ENCODE measurements at places on chromosomes 1 and 21.

GRCh38 chr1:45365051-45365450 lies 24.8 kb upstream of the MUTYH start:
- no peak for DNase-seq

- no peak for DNase-seq
Measured at GRCh38 chr1:17557986-17558385, 18.5 kb downstream of the ARHGEF10L start.

GRCh38 chr1:21289700-21290545 lies at the start of gene ECE1:
Gene ECE1 (minus strand): TSS chr1:21290463. CDS start chr1:21290414, 49 bp downstream.
- peak; percentile 37 for DNase-seq

DNA sequence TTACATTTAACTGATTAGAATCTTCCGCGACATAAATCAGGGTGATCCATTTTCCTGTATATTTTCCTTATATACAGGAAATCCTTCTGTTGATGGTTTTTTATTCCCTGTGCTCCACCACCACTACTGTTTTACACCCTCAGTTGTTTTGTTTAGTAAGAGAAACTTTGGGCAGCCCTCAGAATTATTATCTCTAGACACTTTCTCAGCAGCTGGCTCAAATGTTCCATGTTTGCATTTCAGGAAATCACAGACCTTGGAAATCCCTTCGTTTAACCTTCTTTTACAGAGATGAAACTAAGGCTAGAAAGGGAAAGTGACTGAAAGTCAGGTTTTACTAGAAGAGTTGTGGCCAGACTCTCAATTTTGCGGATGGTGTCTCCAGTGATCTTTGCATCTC lies 15.2 kb downstream of the ZNF697 start:
- no peak for DNase-seq

DNA sequence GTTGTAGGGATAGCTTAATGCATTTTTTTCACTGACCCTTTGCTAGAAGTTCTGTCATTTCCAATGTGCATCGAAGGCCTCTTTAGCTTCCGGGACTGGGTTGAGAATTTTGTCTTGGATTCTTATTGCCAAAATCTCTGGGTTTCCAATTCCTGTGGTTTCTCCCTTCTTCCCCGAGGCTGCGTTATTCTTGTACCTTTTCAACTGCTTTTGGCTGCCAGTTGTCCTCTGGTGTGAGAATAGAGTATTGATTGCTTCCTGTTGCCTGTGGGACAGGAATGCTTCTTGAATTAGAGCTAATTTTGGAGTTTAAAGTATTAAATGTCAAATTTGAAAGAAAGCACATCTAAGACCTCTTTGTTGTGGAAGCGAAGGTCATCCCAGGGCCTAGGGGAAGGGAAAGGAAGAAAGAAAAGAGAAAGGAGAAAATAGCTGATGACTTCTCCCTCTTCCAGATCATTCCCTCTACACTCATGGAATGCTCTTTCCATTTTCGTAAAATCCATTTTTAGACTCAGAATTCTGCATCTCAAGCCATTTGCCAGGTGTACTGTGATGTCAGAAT lies 21.1 kb downstream of the HUNK start:
- DNase-seq, result no peak

DNA sequence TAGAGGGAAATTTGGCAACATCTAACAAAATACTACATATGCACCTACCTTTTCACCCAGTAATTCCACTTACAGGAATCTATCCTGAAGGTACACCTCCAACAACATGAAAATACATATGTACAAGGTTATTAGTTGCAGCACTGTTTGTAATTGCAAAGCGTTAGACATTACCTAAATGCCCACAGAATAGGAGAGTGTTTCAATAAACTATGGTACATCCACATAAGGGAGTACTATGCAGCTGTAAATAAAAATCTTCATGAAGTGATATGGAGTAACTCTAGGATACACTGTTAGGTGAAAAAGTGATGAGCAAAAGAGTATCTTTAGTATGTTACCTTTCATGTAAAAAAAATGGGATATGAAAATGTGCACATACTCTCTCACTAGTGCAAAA lies 126.1 kb downstream of the ACBD6 start:
- DNase-seq, result no peak

- DNase-seq, result no peak
Measured at GRCh38 chr1:48792961-48793360, 16.3 kb upstream of the BEND5 start.

- DNase-seq, result no peak
Measured at GRCh38 chr1:23013657-23014056, 2.0 kb downstream of the TEX46 start.

GRCh38 chr21:43812139-43812821 lies 22.9 kb downstream of the RRP1 start:
- no peak for DNase-seq

GRCh38 chr1:205270764-205271163 lies 43.0 kb downstream of the TMCC2 start:
- no peak for DNase-seq

- DNase-seq, result no peak
Measured at GRCh38 chr1:165011991-165012531, 344.5 kb downstream of the LMX1A start.

DNA sequence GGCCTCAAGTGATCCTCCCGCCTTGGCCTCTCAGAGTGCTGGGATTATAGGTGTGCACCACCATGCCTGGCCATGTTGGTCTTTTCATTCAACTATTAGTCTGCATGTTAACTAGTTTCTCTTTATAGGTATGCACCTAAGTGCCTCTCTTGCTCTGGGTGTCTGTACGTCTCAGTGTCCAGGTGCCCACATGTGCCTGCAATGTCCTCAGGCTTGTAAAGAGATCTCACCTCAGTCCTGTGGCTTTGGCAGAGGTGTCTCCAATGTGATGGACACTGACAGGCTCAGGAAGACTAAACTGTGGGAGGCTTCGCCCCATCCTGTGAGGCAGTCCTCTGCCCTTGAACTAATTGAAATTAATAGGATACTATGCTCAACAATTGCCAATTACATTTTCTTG lies 526.3 kb downstream of the PTPRU start:
- no peak for DNase-seq

GRCh38 chr1:195899762-195900352 lies 708.4 kb downstream of the KCNT2 start:
- no peak for DNase-seq

GRCh38 chr1:54041806-54042205 lies 11.2 kb downstream of the TMEM59 start:
- DNase-seq, result no peak

- DNase-seq, result no peak
Measured at GRCh38 chr1:6600410-6601048, 2.1 kb downstream of the KLHL21 start.

GRCh38 chr1:112581586-112582192 lies 37.3 kb downstream of the ST7L start:
- no peak for DNase-seq

GRCh38 chr1:118271883-118272282 lies 86.9 kb upstream of the SPAG17 start:
- DNase-seq, result no peak

DNA sequence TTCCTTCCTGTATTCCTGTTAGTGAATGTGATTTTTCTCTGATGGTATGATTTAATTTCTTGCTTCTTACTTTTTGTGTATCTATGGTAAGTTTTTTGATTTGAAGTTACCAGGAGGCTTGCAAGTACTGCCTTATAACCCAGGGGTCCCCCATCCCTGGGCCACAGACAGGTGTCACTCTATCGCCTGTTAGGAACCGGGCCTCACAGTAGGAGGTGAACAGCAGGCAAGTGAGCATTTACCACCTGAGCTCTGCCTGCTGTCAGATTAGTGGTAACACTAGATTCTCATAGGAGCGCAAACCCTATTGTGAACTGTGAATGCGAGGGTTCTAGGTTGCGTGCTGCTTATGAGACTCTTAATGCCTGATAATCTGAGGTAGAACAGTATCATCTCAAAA lies 143.3 kb downstream of the RPS6KC1 start:
- DNase-seq, result no peak

GRCh38 chr1:203666609-203667008 lies 40.0 kb downstream of the ATP2B4 start:
- no peak for DNase-seq

DNA sequence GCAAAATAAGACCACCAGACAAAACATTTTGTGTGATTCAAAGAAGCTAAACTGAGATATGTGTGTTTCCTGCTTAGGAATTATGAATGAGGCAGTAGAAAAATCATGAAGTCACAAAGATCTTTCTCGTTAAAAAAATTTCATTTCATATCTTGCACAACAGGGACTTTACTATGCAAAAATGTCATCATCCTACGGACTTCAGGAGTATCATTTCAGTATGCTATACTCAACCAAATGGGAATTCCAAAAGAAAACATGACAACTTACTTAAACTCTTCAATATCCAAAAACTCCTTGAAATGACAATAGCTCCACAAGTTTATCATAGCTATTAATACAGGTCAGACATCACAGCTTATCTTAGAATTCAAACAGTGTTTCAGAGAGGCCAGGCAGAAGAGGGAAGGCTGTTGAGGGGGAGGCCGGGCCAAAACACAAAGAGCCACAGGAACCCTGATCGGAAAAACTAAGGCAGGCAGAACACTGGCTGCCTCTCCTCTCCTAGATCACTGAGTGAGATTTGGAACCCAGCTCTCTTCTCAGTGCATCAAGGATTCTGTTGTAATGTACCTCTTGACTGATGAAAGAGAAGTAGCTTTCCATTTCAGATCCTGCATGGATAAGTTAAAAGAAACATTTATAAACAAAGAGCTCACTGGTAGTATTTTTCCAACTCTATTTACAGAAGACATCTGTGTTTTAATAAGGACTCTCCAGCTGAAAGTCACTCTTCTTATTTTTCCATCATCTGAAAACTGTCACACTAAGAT lies 66.9 kb downstream of the TESK2 start:
- DNase-seq, result no peak

GRCh38 chr1:160558660-160559380 lies 20.5 kb downstream of the CD84 start:
- DNase-seq, result no peak

DNA sequence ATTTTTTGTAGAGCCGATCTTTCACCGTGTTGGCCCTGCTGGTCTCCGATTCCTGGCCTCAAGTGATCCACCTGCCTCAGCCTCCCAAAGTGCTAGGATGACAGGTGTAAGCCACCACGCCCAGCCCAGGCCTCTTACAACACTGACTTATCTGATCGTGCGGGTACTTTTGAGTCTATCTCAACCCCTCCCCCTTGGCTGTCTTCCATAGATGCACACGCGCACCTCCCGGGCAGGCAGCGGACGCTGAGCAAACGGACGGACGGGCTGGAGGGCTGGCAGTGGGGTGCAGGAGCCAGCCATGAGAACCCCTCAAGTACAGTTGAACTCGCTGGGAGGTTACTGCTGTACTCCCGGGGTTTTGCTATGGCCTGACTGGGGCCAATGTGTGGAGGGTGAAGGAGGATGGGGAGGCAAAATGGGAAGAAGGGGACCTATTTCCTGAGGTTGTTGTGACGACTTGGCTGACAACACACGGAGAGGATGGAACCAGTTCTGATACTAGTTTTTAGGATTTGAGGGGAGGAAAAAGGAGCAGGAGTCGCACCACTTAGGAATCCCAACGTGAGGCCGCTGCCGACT lies 959 bp downstream of the CD58 start:
- DNase-seq, result no peak

DNA sequence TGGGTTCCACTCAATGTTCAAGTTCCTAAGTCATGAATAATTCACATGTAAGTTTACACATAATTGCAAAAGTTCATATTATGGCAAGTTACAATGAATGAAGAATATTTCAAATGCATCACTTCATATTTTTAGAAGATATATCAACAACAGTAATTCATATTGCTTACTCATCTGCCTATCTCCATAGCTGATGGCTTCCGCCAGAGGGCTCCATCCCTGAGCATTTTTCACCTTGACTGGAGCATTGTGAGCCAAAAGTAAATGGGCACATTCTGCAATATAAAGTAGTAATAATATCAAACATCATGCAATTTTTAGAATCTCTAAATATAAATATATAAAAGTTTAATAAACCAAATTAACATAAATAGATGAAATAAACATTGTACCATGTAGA lies 29.8 kb downstream of the ANKRD13C start:
- no peak for DNase-seq

DNA sequence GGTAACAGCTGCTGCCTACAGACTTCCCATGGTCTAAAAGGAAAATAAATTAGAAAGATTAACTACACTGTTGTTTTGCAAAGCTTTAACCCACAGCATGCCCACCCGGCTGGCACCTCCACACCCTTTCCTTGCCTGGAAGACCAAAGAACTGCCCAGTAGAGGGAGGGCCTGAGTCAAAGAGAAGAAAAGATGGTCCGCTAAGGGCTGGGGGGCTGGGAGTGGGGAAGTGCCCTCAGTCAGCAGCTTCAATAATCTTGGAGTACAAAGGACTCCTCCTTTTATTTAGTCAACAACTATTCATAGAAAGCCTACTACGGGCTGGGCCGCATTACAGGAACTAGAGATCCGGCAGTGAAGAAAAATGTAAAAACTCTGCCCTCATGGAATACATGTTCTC lies 40.6 kb downstream of the ERI3 start:
- DNase-seq, result no peak

DNA sequence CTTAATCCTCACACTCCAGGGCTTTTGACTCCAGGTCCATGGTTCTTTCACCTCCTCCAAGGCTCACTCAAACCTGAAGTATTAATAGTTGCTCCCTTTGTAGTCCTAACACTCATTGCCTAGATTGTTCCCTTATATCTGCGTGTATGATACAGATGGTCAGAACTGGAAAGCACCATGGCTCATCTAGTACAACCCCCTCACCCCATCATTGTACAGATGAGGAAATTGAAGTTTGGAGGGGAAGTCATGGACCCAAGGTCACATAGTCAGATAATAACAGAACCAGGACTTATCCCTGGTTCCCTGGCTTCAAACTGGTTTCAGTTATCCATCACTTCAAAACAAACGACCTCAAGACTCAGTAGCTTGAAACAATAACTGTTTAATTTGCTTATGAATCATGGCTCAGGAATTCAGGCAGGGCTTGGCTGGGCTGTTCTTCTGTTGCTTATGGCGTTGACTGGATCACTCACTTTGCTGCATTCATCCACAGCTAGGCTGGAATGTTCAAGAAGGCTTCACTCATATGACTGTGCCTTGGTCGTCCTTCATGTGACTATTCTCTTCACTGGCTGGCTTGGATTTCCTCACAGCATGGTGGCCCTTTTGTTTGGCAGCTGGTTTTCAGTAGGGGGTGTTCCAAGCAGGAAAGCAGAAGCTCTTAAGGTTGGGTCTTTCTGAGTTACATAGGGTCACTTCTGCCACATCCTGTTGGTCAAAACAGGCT lies 5.0 kb downstream of the NOS1AP start:
- no peak for DNase-seq

GRCh38 chr1:65232461-65232990 lies 76.8 kb upstream of the DNAJC6 start:
- DNase-seq, result no peak

GRCh38 chr1:75632350-75632949 lies 21.5 kb upstream of the SLC44A5 start:
- DNase-seq, result no peak

DNA sequence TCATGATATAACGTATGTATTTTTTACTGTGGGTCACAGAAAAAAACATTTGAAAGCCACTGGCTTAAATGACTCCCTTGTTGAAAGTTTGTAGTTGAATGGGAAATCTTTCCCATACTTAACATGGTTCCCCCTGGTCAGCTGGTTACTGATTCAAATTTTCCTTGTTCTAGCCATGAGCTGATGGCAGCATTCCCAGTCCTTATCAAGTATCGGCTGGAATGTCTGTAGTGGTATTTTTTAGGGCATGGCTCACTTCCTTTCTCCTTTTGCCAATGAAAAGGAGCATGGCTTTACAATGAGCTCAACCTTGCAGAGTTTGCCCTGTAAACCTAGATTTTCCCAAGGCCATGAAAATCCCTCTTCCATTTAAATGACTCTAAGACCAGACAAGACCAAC lies 55.7 kb downstream of the GIPC2 start:
- DNase-seq, result no peak

Data from stimulated activated CD4-positive, alpha-beta T cell treated with anti-CD3 and anti-CD28 coated beads, TNF-alpha, amount 100 ng/mL, for 1 hour (primary cell).